Stromal cell of bone marrow (primary cell): ENCODE measurements at places on chromosomes 1 and 21.

GRCh38 chr21:36245115-36245514 lies 74.9 kb upstream of the MORC3 start:
- no peak for DNase-seq

DNA sequence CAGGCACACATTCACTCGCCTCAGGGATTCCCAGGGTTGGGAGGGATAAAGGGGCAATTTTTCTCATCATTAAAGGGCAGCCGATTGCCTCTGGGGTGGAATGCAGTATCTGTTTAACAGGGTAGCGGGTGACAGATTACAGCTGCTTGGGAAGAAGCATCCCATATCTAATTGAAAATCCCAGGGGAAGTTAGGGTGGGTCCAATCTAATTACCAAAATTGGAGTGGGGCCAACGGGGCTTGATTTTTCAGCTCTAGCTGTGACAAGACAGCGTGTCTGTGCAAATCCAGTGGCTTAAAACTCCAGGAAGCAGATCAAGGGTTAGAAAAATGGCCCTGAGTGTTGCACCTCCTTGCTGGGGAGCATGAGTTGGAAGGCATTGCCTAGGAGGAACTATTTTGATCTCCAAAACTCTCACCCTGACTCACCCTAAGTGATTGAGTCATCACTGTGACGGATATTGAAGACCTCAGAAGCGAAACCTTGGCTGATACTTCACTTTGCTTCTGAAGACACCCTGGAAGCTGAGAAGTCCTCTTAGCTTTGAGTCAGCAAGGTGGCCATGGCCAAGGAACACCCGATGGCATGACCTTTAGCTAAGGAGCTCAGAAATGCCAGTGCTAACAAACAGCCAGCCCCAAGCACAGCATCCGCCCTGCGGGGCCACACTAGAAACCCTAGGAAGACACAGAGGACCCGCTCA lies 46.0 kb downstream of the GRHL3 start:
- DNase-seq = peak; percentile 95

DNA sequence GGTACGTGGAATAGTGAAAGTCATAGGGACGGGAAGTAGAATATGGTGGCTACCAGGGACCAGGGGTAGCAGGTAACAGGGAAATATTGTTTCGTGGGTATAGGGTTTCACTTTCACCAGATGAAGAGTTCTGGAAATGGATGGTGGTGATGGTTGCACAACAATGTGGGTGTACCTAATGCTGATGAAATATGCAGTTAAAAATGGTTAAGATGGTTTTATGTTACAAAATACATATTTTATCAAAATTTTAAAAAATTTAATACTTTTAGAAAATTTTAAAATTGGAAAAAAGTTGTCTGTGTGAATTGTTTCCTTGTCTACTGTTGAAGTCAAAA lies 55.5 kb upstream of the TLR5 start:
- no peak for DNase-seq

- no peak for DNase-seq
Measured at GRCh38 chr1:16913181-16913832, 8.4 kb upstream of the CROCC start.

GRCh38 chr1:74247881-74248528 lies 12.8 kb downstream of the TNNI3K start:
- no peak for DNase-seq

GRCh38 chr1:43238085-43238484 lies 31.7 kb upstream of the TMEM125 start:
- peak; percentile 48 for DNase-seq

GRCh38 chr1:238628110-238628509 lies 737.4 kb upstream of the ZP4 start:
- DNase-seq = no peak

GRCh38 chr1:168671782-168672181 lies 57.2 kb downstream of the DPT start:
- no peak for DNase-seq
